ENCODE measurements at places on chromosomes 11 and 22.

DNA sequence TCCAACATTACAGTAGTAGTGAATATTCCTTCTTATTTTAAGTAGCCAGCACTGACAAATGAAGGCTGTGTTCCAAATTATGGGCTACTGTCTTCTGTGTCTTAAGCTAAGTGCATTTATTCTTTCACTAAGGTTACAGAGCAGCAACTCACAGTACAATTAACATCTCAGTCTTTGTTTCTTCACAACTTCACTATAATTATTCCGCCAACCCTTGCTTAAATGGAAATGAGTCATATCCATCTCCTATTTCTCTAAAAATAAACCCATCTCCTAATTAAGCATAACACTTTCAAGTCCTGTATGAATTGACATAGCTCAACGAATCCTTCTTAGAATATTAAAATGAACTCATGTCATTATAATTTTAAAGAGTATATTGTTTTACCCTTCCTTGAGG lies 6.7 kb downstream of the ETS1 start:
- no peak for DNase-seq

DNA sequence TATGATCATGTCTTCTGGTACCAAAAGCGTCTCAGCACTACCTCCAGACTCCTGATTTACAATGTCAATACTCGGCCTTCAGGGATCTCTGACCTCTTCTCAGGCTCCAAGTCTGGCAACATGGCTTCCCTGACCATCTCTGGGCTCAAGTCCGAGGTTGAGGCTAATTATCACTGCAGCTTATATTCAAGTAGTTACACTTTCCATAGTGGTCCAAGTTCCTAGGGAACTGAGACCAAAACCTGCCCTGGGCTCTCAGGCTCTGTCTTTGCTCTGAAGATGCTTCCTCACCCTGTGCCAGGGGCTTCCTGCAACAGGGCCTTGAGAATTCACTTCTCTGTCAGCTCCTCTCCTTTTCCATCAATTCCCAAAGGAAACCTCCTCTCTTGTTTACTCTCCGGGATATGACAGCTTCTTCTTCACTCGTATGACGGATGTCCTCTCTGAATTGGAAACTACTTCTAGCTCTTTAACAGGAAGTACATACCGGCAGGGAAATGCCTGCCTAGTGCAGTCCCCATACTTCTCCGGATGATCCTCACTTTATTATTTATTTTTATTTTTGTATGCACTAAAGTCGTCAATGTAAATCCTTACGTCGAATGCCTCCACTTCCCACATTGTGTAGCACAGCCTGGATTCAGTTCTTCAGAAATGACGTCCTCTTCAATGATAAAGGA lies 29.6 kb upstream of the PRAME start:
- DNase-seq = no peak

GRCh38 chr11:2482745-2483144 lies 37.9 kb downstream of the KCNQ1 start:
- peak; percentile 25 for DNase-seq

- DNase-seq = no peak
These were observed 269.0 kb downstream of the FAM76B start for GRCh38 chr11:95520369-95521132.

GRCh38 chr22:44728761-44729324 lies 23.5 kb upstream of the ARHGAP8 start:
- DNase-seq = no peak

GRCh38 chr22:35863432-35863831 lies 145.8 kb downstream of the APOL5 start:
- no peak for DNase-seq

- no peak for DNase-seq
These were observed 30.4 kb downstream of the PACS1 start for GRCh38 chr11:66100272-66101065.

Measured in type B pancreatic cell (in vitro differentiated cells).